ENCODE measurements at places on chromosomes 16 and 17.

DNA sequence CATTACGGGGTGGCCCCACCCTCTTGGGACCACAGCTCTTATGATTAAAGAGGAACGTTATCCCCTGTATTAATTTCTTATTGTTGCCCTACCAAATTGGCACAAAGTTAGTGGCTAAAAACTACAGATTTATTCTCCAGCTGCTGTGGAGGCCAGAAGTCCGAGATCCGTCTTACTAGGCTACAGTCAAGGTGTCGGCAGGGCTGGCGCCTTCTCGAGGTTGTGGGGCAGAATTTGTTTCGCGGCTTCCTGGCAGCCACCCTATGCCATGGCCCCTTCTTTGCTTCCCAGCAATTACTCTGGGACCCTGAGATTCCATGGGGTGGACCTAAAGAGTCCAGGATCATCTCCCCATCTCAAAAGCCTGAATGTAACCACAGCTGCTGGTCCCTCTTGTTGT is 263.4 kb downstream of the CPPED1 start:
- DNase-seq = no peak

DNA sequence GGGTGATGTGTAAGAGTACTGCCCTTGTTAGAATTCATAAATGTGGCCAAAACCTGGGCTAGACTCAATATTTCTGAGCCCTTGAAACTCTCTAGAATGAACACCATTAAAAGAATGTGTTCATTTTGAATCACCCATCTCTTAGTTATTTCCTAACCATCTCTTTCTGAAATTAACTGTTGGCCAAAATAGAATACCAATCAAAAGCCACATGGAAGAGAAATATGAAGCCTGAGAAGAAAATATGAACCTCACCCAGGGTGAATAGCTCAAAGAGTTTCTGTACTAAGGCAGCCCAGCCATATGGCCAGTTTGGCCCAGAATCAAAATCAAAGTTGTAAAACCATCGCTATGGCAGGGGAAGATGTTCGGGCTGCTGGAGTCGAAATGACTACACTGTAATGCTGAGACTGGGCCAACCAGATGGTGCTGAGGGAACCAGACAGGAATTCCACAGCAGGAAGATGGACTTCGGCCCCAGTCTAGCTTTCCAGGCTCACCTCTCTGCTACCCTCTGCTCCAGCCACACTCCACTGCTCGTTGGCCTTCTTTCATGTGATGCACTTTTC is 154.3 kb upstream of the ZFHX3 start:
- no peak for DNase-seq

DNA sequence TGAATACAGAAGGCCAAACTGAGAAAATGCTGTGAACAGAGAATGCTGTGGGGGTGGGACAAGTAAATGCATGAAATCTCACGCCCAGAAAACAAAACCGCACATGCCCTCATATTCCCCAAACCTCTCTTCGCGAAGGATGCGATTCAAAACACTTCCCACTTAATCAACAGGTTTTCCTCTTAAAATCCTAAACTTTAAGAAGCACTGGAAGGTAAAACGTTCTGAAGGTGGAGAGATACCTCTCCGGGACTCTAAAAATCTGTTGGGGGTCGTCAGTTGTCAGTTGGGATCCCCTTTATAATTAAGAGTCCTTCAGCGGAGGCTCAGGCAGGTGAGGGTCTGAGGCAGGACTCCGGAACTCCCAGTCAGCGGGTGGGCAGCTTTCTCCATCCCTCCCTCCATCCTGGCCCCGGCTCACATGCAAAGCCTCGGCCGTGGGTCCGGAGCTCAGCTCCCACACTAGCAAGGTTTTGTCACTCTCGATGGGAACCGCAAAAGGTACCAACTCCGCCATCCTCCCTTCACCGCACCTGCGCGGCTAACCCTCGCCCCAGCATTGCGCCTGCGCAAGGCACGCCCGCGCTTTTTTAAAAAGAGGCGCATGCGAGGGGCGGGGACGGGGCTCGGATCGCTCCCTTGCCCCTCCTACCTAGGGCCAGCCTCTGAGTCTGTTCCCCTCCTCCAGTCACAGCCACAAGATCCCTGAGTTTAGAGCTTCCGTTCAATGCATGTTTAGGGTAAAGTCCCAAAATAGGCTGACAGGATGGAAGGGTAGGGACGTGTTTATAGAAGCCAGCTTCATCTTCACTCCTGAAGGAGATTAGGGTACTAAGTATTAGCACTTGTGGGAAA is at the start of gene RDM1:
Gene RDM1 (minus strand): TSS at position 563 of the 855 bp plus-strand sequence. CDS start 46 bp downstream, at position 517.
- peak; percentile 48 for DNase-seq

- peak; percentile 45 for DNase-seq
Measured at GRCh38 chr17:39753514-39754160, 15.9 kb downstream of the GRB7 start.

GRCh38 chr16:4689864-4690704 is 3.3 kb upstream of the NUDT16L1 start:
- no peak for DNase-seq

- DNase-seq = no peak
Measured at GRCh38 chr16:58500430-58501241, 693 bp downstream of the NDRG4 start.

DNA sequence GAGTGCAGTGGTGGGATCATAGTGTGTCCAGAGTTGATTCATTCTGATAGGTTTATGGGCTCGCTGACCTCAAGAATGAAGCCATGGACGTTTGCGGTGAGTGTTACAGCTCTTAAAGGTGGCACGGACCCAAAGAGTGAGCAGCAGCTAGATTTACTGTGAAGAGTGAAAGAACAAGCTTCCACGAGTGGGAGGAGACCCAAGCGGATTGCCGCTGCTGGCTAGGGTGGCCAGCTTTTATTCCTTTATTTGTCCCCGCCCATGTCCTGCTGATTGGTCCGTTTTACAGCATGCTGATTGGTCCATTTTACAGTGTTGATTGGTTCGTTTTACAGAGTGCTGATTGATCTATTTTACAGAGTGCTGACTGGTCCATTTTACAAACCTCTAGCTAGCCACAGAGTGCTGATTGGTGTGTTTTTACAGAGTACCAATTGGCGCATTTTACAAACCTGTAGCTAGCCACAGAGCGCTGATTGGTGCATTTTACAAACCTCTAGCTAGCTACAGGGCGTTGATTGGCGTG is 17.5 kb downstream of the CACNG4 start:
- no peak for DNase-seq

- DNase-seq = no peak
Measured at GRCh38 chr17:77440560-77440981, 299.8 kb downstream of the SEC14L1 start.

GRCh38 chr17:7220593-7221277 is 997 bp downstream of the ACADVL start:
- DNase-seq = no peak

- DNase-seq = no peak
Measured at GRCh38 chr17:44864831-44865230, 17.1 kb downstream of the HIGD1B start.

- DNase-seq = no peak
Measured at GRCh38 chr17:28612936-28613872, 781 bp downstream of the RSKR start.

DNA sequence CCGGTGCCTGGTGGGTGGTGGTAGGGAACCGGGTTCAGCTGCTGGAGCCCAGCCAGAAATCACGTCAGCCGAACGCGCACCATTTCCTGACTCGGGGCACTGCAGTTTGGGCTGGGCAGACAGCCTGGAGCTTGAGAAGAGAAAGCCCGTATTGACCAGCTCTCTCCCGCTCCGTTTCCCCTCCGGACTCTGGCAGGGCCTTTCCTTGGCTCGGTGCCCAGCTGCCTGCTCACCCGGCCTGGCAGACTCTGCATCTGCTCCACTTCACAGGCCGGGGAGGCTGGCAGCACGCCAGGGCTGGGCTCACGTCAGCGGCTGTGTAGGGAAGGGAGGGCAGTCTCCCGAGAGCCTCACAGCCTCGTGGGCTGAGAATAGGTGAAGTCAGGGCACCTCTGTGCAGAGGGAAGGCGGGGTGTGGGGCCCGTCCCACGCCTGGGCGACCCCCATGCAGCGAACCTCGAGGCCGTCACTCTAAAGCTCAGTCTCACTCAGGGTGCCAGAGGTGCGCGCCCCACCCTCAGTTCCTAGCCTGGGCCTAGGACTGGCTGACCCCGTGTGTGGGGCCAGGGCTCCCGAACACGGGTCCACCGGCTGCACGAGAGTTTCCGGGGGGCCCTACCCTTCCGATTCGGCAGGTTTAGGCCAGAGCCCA is 59.1 kb downstream of the OR1D5 start:
- peak; percentile 12 for DNase-seq

DNA sequence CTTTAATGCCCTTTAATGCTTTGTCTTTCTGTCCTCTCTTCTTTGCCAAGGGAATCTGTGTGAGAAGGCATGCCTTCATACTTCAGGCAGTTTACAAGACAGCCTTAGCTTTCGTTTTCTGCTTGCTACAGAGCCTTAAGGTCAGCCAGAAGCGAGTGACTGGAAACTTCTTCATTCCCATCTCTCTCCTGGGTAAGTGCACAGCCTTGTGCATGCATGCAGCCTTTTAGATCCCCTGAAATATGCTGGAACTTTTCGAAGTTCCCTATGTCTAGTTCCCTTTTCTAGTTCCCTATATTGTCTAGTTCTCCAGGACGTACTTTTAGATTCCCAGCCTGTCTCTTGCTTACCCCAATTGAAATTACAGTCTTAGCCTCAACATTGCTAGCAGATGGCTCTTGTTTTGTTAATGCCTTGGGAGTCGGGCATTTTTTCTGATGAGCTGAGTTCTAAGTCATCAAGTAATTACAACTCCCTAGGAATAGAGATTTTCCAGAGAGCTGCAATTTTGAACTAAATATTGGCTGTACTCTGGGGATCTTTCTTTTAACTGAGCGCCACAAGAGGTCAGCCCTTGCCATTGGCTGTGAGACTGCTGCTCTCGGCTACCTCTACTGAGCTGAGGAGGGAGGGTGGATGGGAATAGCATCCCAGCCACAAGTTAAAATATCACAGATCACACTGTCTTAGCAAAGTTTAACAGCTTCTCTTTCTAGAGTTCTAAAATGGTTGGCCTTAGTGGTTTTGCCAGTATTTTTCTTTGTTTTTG is 22.7 kb upstream of the PPM1D start:
- DNase-seq = no peak

DNA sequence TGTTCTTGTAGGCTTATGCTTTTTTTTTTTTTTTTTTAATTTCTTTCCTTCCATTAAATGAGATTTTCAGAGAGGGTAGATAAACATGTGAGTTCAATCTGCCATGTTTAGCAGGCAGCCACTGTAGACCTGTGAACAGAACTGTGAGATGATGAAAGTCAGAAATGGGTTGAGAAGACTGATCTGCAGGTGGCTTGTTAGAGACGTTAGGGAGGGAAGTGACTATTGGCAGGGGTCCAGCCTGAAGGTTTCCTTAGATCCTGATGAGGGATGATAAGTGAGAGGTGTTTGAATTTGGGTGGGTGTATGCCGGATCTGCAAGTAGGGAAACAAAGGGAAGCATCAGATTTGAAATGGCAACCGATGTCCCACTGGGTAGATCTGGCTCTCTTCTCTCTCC is 157.8 kb downstream of the HS3ST3B1 start:
- no peak for DNase-seq

Measured in stimulated activated CD4-positive, alpha-beta T cell treated with anti-CD3 and anti-CD28 coated beads, TNF-alpha, amount 100 ng/mL, for 1 hour (primary cell).